CD14-positive monocyte (primary cell): ENCODE measurements at places on chromosomes 16 and 17.
A peak's percentile ranks its signal among the peaks of the same experiment; 100 is the strongest.

DNA sequence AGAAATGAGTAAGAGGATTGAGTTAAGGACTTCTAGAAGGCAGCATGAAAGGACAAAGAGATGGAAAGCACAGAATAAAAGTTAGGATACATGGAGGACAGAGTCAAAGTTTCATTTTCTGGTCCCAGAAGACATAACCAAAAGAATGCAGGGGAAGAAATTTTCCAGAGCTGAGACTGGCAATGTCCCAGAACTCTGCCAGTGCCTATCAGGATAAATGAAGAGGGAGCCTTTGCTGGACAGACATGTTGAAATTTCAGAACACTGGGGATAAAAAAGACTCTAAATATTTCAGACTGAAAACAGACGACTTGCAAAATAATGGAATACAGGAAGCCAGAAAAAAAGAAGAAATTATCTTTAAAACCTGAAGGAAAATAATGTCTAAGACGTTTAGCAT lies 55.7 kb downstream of the NT5M start:
- DNase-seq, result no peak

DNA sequence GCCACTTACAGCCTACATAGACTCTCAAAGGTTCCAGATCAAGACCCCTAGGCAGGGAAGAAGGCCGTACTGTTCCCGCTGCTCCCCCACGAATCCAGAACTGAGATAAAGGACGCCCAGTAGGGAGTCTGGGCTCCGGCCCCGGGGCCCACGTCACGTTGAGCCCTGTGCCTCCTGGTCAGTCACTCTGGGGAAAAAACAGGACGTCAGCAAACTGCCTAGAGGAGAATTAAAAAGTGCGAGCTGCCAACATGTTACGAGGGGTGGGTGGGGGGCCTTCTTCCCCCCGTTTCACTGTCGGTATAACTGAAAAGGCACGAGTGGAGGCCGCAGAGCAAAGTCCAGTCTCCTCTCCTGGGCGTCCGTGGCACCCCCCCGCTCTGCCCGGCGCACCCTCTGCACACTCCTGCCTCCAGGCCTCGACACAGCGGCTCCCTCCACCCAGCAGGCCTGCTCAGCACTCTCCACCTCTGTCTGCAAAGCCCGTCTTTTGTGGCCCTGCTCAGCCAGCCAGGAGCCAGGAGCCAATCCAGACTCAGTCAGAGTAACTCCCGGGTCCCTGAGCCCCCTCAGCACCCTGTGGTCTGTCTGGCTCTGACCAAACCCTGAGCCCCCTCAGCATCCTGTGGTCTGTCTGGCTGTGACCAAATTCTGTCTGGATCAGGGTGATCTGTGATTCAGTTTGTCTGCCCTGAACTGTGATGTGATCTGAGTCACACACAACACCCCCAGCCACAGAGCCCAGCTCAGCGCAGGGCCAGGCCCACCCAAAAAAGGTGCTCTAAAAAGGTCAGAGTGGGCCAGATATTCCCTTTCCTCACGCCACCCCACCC lies 6.2 kb downstream of the ITGAE start:
- DNase-seq, result peak; percentile 21

DNA sequence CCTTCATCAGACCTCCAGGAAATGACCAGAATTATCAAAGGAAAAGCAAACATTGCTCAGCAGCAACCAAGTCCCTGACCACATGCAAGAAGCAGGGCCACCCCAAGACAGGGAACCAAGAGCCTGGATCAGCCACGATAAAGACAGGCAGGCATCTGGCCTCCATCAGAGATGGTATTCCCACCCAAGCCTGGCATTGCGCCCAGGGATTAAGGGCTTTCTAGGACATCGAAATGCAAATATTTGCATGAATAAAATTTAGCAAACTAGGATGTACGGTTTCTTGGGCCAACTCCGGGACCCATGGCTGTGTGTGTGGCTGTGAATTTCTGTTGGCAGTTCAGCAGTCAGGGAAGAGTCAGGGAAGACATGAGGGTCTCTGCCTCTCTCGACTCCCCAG lies 241.4 kb upstream of the DYNLRB2 start:
- no peak for DNase-seq

DNA sequence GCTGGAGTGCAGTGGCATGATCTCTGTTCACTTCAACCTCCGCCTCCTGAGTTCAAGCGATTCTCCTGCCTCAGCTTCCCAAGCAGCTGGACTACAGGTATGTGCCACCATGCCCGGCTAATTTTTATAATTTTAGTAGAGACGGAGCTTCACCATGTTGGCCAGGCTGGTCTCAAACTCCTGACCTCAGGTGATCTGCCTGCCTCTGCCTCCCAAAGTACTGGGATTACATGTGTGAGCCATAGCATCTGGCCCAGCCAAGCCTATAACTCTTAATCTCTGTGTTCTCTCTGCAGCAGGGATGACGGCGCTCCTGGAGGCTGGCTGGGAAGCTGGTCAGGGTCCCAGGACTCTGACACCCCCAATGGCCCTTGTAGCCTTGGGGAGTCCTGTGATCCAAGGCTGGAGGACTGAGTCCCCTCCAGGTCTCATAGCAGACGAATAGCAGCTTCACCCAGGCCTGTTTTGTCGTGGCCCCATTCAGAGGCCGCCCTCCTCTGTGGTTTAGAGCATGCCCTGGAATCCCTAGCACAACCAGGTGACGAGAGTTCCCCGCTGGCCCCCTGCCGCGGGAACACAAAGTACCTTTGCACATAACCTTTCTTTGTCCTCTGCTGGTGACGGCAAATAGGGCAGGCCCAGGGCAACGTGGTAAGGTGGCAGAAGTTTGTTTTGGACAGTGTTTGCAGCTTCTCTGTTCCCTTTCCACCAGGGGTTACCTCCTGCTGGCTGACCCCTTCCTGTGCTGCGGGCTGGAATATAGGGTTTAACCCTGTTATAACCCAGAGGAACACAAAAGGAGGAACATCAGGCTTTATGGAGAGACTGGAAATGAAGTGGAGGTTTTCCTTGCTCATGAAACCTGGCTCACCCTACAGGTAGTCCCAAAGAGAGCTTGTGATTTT lies 43.0 kb upstream of the TOB1 start:
- no peak for DNase-seq

GRCh38 chr16:396605-397004 lies 394 bp upstream of the NME4 start:
- no peak for DNase-seq

DNA sequence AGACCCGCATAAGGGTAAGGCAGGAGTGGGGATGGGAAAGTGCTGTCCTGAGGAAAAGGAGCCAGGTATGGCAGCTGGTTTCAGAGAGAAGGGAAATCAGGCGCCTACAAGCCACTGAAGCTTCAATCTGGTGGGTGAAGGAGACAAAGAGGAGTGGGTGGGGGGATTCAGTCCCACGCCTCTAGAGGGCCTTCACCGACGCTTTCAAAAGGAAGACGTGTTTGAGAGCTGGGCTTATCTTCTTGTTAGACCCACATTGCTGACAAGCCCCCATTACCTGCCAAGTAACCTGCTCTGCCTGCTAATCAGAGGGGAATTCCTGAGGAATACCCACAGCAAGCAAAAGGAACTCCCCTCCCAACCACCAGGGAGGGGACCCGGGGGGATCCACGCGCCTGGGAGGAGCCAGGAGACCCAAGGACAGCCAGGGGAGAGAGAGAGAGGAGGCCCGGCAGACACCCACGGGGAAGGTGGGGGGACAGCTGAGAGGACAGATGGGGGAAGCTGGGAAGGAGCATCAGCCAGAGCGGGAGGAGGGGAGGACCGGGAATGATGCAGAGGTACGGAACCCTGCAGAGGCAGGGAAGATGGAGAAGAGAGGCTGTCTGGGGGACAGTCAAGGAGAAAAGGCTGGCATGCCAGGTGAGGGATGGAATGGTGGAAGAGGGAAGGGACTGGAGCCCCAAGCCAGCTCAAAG lies 1.0 kb downstream of the MTMR4 start:
- peak; percentile 57 for DNase-seq

DNA sequence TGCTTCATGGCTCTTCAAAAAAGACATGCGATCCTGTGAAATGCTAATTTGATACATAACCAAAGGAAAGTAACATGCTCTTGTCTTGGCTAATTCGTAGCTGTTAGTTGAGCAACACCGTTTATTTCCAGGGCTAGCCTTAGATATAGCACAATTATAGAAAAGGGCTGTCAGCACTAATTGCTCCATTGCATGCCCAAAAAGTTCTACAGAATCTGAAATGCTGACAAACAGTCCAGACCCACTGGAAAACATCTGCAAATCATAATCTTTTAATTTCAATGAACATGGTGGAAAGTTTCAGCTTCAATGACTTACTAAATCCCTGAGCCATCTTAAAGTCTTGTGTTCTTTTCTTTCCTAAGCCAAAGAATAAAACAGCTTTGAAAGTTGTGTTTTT lies 42.9 kb upstream of the NUDT7 start:
- DNase-seq, result no peak

DNA sequence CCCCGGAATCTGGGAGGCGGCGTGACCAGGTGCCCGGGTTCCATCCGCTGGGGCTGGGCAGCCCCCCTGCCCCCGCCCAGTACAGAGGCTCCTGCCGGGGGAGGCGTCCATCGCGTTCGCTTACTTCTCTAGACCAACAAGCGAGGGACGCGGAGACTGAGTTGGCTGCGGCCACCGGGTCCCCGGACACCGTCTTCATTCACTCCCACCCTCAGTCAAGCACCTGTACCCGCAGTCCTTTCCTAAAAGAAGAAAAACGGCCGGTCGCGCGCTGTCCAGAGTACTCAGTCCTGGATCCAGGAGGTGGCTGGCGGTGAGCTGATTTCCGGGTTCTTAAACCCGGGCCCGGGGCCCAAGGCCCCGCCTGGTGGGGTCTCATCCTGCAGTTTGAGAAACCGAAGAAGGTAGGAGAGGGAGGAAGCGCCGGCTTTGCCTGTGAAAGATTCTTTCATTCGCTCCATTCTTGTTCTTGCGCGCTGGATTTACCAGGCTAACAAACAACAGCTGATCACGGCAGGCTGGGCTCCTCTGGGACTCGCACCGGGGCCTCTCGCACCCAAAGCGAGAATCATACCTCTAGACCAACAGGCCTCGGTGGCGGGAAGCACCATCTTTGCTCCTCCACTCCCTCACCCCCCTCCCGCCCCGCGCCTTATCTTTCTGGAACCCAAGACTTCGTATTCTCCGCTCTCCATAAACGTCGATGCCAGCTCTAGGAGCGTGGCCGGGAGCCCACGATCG lies 17.4 kb upstream of the OR1F1 start:
- no peak for DNase-seq

DNA sequence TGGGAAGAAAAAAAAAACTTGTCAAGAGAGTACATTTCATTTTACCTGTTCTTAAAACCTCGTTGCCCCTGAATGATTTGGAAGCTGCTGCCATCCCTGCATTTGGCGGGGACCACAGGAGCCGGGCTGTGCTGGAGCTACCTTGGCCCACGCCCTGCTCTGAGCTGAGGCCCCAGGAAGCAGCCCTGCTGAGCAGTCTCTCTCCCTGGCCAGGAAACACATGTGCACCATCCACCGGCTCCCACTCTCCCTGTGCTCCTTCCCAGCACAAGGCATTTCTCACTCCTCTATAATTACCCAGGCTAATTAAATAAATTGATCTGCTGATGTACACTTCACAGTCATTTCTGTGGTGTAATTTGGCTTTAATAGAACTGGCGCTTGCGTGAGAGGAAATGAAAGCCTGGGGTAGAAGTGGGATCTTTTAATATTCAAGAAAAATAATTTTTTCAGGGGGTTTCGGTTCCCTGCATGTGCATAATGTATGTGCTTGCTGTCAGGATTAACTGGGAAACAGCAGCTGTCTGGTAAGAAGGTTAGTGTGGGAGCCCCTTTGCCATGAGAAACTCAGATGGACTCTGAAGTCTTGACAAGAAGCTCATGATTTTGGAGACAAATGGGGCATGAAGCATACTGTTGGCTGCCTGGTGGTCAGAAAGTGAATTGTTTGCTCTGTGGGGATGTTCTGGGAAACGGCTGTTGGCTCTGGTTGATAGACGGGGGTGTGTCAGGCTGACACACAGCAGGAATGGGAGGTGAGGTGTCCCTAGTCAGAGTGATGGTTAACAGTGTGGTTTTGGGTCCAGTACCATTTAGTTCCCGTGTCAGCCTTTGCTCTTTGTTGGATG lies 252.3 kb upstream of the EEF2KMT start:
- no peak for DNase-seq

DNA sequence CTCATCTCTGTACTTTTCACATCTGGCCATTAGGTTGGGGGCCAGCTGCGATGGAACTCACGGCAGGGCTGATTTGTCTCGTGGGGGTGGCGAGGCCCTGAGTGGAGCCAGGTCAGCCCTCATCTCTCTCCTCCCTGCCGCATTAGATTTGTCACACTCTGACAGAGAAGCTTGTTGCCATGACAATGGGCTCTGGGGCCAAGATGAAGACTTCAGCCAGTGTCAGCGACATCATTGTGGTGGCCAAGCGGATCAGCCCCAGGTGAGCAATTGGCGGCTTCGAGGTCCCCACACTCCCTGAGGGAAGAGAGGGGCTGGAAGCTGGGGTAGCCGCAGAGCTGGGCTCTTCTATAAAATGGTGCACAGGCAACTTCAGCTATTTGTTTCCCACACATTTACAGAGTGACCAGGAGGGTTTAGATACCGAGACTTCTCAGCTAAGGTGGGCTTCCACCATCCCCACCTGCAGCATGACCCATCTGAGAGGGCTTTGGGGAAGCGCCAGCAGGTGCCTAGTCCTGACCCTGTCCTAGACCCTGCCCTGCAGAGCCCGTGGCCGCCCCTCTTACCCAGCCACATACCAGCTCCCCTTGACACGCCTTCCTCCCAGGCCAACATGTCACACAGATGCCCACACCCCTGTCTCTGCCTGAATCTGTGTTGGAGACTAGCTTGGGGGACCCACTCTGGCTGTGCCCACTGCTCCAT lies 8.4 kb downstream of the TMEM98 start:
- DNase-seq, result no peak

DNA sequence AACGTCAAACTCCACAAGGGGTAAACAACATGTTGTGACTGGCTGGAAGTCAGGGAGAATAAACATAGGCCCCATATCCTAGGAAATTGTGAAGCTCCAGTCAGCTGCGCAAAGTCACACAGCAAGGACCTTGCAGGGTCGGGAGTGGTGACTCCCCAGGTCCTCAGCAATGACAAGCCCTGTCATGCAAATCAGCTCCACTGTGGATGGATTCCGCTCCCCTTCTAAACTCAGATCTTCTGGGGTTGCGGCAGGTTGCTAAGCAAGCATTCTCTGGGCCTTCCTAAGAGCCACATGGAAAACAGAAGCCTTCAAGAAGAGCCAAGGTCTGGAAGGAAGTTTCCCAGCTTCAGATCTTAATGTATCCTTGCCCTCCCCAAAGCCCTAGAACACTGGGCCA lies 28.9 kb upstream of the MYO18A start:
- DNase-seq, result no peak

DNA sequence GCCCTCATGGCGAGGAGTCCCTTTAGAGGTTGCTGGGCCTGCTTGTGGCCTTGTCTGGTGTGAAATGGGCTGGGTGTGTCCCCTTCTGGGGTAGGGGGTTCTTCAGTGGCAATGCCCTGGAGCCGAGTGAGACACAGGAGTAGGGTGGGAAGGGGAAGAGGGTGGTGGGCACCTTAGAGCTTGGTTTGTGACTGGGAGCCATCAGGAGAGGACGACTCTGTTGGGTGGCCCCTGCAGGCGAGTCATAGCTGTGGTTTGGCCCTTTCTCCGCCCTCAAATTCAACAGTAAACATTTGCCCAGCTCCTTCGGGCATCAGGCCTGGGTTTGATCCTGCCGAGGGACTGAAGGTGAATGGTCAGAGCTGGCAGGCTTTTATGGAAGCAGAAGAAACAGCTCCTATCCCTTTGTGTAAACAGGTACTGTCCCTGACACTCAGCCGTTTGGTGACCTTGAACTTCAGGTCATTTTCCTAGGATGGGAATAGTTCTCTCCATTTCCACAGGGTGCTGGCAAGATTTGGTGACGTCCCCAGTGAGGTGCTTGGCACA lies 2.9 kb downstream of the E4F1 start:
- no peak for DNase-seq
